ENCODE measurements at places on chromosomes 5 and 9. TPM values are rescaled to one million over a fixed set of nuclear protein-coding genes. Genes with fewer than 3 reads are reported as not detected.
A peak's percentile ranks its signal among the peaks of the same experiment; 100 is the strongest.

- peak; percentile 43 for DNase-seq
Measured at GRCh38 chr5:64767959-64768357, 533 bp downstream of the SREK1IP1 start.

GRCh38 chr5:111694133-111694532 lies 62.9 kb downstream of the NREP start:
- no peak for DNase-seq

- no peak for DNase-seq
Measured at GRCh38 chr5:14036514-14036913, 92.0 kb upstream of the DNAH5 start.

GRCh38 chr5:170573660-170574059 lies 69.8 kb downstream of the KCNIP1 start:
- no peak for DNase-seq

GRCh38 chr5:96812851-96813250 lies 5.1 kb upstream of the ERAP1 start:
- DNase-seq = no peak

The PCDHB13 gene
- not detected for total RNA-seq

GRCh38 chr5:61087921-61088320 lies 74.3 kb downstream of the SMIM15 start:
- no peak for DNase-seq

DNA sequence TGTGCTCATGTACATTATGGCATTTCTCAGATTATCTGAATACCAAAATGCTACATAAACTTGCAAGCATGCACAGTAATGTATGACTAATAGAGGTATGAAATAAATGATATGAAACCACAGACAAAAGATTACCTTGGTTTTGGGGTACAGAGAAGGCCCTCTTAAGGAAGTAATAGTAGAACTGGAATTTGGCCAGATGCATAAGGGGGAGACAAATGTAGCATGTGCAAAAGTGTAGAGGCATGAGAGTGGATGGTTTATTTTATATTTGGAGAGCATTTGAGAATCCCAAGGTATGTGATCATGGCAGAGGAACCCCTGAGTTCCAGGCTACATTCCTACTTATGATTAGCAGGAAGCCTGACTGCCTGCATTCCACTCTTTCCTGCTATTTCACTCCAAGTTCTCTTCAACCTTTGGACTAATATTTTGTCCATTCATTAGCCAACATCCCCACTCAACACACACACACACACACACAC lies 74.2 kb downstream of the MAMDC2 start:
- no peak for DNase-seq

The ARHGEF37 gene
- total RNA-seq = 1.0 TPM

Measured in activated CD8-positive, alpha-beta T cell treated with anti-CD3 and anti-CD28 coated beads, Interleukin-2, amount 10 ng/mL, durations not matched to agents 7 days and 5 days (primary cell).